ENCODE measurements at places on chromosomes 16 and 17.

DNA sequence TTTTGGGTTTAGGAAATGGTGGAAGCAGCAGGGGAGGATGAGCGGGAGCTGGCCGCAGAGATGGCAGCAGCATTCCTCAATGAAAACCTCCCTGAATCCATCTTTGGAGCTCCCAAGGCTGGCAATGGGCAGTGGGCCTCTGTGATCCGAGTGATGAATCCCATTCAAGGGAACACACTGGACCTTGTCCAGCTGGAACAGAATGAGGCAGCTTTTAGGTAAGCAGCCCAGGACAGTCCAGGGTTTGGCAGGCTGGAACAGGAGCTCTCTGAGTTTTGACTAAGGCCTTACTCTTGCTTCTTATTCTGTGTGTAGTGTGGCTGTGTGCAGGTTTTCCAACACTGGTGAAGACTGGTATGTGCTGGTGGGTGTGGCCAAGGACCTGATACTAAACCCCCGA lies 41.4 kb downstream of the SF3B3 start:
- DNase-seq = no peak

- DNase-seq = no peak
Measured at GRCh38 chr16:23148513-23149266, 562 bp downstream of the USP31 start.

- peak; percentile 25 for DNase-seq
Measured at GRCh38 chr17:17935321-17936271, 36.6 kb downstream of the TOM1L2 start.

DNA sequence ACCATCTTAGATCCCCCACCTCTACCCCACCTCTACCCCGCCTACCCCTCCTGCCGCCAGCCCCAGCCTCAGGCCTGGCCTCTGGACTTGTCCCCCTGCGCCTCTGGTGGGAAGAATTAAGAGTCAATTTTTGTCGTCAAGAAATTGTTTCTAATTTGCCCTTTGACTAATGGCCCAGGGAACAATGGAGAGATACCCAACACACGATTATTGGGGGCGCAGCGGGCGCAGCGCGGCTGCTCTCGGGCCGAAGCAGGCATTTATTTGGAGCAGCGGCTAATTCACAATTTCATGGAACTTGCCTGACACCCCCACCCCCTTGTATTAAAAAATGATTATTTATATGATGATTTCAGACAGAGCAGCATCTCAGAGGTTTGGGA lies 4.4 kb upstream of the BAHCC1 start:
- no peak for DNase-seq

- DNase-seq = no peak
Measured at GRCh38 chr16:85431431-85432124, 181.5 kb upstream of the GSE1 start.

GRCh38 chr17:44197980-44198720 lies 1.5 kb downstream of the ATXN7L3 start:
- peak; percentile 34 for DNase-seq

- no peak for DNase-seq
Measured at GRCh38 chr16:68146585-68146984, 61.4 kb downstream of the NFATC3 start.

- DNase-seq = no peak
Measured at GRCh38 chr17:80860703-80861417, 130.8 kb upstream of the CHMP6 start.

GRCh38 chr16:81494888-81495287 lies 50.3 kb downstream of the CMIP start:
- DNase-seq = no peak
